ENCODE measurements at places on chromosomes 6 and 20. TPM values are rescaled to one million over a fixed set of nuclear protein-coding genes. Genes with fewer than 3 reads are reported as not detected.

The PDYN gene
- total RNA-seq = not detected

The ULBP3 gene
- total RNA-seq = 2.1 TPM

The CYP24A1 gene
- total RNA-seq = not detected

The ZSCAN23 gene
- total RNA-seq = 0.44 TPM

The CALHM5 gene
- not detected for total RNA-seq
